Hepatic stellate cell (primary cell): ENCODE measurements at places on chromosomes 4 and X.

DNA sequence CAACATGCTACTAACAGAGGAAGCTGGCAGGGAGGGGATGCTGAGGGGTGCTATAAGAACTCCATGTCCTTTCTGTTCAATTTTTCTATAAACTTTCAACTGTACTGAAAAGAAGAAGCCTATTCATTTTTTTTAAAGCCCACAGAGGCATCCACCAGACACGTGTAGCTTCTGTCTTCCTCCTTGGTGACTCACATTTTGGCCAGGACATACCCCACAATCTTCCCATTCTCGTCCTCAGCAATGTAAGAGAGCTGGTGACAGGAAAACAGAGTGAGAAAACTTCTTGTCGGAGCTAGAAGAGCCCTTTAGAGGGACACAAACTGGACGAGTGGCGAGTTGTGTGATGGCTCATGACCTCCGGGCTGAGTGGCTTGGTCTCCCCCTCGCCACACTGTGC, 1.1 kb downstream of the NAA10 start:
- DNase-seq, result peak; percentile 59

- DNase-seq, result no peak
These were observed 262.5 kb upstream of the NDST3 start for GRCh38 chr4:117771647-117772337.

- peak; percentile 12 for DNase-seq
These were observed 98.2 kb upstream of the PGRMC2 start for GRCh38 chr4:128385683-128386304.

DNA sequence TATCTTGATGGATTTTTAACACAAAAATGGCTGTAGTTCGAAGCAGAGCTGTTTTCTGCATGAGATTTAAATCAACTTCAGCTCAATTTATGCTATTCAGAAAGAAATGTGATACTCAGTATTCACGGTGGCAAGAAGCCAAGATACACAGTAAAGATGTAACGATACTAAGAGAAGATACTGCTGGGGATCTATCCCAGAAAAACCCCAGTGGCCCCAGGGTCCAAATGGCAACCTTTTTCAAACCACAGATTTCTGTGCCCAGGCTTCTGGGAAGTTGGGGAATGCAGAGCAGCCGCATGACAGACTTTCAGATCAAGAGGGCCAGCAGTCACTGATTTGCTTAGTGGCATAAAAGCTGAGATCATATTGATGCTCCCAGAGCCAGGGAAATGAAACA, 353.9 kb downstream of the AFF2 start:
- DNase-seq, result no peak

DNA sequence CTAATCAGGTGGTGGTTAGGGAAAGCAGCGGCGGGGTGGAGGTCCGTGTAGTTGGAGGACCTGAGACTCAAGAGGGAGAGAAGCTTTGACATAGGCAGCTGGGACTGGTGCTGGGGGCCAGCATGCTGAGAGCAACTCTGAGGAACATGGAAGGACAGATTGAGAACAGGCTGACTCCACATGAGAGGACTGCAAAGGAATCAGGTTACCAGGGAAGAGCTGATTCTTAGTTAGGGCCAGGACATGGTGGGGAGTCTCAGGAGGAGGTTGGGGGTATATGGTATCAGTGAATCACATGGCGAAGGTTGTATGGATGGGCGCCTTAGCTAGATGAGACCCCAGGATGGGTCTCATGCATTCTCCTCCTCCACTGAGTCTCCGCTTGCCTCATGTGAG, 264.0 kb upstream of the BOD1L1 start:
- no peak for DNase-seq

- DNase-seq, result no peak
These were observed 143.4 kb downstream of the TRIML1 start for GRCh38 chr4:188282471-188283232.

DNA sequence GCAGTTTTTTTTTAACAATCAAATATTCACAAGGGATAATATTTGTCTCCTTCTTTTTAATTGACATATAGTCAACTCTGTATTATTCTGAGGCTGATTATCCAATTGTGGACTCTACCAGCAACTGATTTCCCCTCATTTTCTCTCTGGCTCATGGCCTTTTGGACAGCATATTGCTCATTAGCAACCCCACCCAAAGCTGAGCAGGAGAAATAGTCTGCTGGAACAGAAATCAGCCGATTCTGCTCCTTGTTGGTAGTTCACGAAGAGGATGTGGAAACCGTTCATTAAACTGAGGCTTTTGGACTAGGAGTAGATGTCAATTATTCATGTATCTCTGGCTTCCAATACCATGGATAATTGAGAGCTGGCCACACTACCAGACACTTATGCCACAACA, 428.4 kb upstream of the INTU start:
- no peak for DNase-seq

DNA sequence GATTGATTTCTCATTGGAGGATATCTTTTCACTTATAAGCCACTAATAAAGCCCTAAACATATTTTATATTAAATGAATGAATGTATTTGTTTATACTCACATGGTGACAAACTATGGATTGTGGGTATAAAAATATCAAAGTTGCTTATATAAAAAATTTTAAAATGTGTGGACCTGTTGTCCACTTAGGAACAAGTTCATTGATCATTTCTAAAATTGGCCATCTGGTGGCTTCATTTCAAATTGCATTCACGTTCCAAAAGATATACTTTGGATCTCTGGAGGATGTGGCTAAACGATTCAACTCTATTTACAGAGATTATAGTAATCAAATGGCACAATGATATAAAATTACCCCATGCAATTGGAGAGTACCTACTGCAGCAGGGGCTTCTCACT, 32.5 kb downstream of the FSTL5 start:
- DNase-seq, result no peak
